HT1080 (cell line): ENCODE measurements at places on chromosomes 7 and 10. TPM values are rescaled to one million over a fixed set of nuclear protein-coding genes. Genes with fewer than 3 reads are reported as not detected.

- peak; percentile 24 for DNase-seq
Measured at GRCh38 chr7:91941450-91941849, 788 bp downstream of the AKAP9 start.

DNA sequence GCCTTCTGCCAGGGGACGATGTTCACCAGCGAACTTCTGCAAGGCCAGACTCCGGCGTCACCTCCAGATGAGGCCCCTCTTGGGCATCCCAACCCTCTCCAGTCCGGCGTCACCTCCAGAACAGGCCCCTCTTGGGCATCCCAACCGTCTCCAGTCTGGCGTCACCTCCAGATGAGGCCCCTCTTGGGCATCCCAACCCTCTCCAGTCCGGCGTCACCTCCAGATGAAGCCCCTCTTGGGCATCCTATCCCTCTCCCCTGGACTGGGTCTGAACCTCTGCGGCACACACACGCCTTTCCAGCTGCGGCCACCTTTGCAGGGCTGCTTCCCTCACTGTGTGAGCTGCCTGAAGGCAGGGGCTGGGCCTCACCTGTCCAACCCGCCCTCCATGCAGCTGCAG lies 241.5 kb downstream of the ELFN1 start:
- no peak for DNase-seq

DNA sequence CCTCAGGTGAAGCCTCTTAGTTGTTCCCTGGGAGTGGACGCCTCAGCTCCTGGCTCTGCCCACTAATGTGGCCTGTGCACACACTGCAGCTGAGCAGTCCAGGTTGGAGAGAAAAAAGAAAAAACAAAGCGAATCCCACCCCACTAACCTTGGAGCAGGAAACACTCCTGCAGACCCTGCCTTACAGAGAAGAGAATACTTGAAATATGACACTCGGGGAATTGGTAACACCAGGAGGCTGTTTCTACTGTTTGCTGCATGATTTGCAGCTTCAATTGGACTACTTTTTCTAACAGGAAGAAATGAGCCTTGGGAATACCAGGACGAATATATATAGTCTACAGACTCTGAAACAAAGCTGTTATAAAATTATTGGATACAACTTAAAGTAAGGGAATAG lies 22.2 kb downstream of the CDHR3 start:
- no peak for DNase-seq

DNA sequence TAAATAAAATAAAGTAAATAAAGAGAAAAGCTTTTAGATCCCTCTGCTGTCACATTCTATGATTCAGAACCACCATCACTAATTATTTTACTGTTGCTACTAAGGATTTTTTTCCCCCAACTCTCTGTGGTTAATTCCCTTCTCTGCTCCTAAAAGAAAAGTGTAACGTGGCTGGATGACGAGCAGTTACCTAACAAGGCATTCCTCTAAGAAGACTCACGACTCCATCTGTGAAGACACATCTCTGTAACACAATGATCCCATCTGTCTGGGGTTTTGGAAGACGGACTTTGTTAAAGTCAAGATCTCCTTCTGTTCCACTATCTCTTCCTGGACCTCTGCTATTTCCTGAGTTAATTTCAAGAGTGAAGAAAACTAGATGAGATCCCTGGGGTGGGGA lies 179.9 kb downstream of the SFMBT2 start:
- no peak for DNase-seq

PDE1C gene
- 0.53 and 1.3 TPM in 2 replicates for total RNA-seq
